ENCODE measurements at places on chromosomes 2 and 18.
A peak's percentile ranks its signal among the peaks of the same experiment; 100 is the strongest.

- DNase-seq: no peak
Observed at GRCh38 chr18:65567372-65567771, 183.4 kb upstream of the CDH7 start.

DNA sequence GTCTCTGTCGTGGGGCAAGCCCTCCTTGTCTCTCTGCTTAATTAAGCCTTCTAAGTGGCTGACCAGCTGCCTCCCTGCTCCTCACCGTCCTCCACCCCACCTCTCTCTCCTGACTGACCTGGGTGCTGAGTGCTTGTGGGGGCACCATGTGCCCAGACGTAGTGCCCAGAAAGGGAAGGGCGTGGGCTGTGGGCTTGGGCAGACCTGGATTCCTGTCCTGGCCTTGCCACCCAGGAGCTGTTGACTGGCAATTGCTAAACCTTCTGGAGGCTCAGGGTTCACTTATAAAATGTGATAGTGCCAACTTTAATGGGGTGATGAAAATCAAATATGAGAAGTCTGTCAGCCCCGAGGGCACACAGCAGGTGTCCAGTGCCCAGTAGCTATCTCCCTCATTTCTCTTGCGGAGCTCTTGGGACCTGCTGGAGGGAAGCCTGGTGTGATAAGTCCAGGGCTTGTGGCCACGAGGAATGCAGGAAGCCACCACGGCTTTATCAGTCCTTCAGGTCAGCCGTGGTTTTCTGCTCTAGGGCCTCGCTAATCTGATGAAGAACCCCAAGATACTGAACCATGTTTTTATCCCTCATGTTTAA is 22.0 kb upstream of the INHBB start:
- DNase-seq: no peak

GRCh38 chr2:67320861-67321587 is 76.1 kb upstream of the ETAA1 start:
- DNase-seq: no peak

DNA sequence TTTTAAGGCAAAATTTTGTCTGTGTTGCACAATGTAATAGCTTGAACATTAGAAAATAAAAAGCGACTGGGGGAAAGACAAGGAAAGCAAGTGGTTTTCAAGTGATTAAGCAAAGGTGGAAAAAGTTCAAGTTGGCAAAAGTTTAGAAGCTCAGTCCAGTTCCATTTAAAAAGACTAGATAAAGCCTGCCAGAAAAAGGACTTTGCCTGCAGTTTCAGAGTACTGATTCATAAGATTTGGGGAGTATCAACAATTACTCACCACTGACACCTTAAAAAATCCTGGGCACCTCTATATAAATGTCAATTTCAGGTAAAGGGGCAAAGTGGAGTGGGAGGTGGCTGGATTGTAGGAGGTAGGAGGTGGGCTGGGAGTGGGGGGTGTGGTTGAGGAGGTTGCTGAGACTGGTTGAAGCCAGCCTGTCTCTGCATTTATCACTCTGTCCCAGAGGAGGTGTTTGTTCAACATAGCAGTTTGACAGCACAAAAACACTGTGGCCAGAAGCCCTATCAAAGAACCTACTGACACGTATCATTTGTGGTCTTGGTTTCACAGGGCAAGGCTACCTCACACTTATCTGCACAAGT is 14.6 kb downstream of the ZEB2 start:
- no peak for DNase-seq

GRCh38 chr2:188204824-188205223 is 86.8 kb upstream of the GULP1 start:
- no peak for DNase-seq

GRCh38 chr18:36530676-36531405 is 233.3 kb downstream of the FHOD3 start:
- DNase-seq: no peak

GRCh38 chr2:138276339-138276738 is 225.2 kb upstream of the SPOPL start:
- DNase-seq: no peak

- no peak for DNase-seq
Observed at GRCh38 chr2:7911196-7911595, 770.7 kb upstream of the ID2 start.

DNA sequence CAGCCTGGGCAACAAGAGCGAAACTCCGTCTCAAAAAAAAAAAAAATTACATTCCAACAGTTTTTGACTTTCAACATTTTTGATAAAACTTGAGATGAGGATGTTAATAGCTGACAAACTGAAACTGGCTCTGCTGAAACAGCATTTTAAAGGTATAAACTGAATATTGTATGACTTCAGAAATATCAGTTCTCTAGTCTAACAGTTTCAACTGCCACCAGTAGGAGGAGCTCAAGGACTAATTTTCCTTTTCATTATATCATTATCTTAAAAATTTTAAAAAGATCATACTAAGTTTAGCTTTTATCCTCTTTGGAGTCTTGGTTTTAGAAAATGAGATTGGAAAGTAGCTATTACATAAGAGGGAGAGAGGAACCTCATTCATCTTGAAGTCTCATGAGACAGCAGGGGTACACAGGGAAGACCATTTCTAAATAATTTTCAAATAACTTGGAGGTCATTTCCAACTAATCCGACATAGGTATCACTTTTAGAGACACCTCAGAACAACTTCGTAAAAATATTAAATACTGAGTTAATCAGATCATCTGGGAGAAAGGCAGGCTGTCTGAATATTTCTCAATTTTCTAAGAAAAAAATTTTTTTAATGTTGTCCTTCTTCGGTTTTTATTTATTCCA is 37.6 kb upstream of the MCM6 start:
- peak; percentile 32 for DNase-seq

GRCh38 chr2:86069091-86069685 is 36.5 kb downstream of the POLR1A start:
- DNase-seq: no peak

GRCh38 chr2:202612145-202612544 is 22.6 kb upstream of the FAM117B start:
- DNase-seq: no peak

DNA sequence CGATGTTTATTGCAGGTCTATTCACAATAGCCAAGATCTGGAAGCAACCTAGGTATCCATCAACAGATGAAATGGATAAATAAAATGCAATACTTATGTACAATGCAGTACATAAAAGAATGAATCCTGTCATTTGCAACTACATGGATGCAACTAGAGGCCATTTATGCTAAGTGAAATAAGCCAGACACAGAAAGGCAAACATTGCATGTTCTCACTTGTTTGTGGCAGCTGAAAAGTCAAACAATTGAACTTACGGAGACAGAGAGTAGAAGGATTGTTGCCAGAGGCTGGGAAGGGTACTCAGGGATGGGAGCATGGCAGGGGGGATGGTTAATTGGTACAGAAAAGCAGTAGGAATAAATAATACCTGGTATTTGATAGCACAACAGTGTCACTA is 563.9 kb downstream of the TMX3 start:
- no peak for DNase-seq

DNA sequence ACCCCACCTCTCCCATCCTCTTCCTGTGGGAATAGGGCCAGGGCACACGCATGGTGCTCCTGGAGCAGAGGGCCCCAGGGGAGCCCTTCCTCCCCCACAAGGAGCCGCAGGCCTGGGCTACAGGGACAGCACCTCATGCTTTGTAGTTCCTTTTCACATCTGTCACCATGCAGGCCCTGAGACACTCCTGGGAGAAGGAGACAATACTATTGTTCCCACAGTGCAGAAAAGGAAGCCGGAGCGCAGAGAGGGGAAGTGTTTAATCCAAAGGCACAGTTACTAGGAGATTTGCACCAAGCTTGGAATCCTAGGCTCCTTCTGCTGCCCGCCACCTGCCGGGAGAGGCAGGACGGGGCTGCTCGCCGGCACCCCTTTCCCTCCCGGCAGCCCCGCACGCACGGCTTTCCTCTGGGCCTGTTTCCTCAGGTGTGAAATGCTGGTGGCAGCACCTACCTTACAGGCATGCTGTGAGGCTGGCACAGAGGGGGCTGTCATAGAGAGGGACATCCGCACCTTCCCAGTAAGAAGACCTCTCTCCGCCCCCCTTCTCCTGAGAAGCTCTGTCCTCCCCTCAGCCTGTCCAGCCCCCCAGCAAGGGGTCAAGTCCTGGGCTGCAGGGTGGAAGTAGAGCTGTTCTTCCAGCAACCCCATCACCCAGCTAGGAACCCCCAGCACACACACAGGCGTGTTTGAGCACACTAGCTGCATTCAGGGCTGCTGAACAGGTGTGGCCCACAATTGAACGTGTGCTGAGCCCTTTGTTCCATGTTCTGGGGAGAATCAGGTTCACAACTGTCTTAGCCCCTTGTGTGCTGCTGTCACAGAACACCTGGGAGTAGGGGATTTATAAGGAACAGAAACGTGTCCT is 62.6 kb downstream of the SMAD7 start:
- no peak for DNase-seq

DNA sequence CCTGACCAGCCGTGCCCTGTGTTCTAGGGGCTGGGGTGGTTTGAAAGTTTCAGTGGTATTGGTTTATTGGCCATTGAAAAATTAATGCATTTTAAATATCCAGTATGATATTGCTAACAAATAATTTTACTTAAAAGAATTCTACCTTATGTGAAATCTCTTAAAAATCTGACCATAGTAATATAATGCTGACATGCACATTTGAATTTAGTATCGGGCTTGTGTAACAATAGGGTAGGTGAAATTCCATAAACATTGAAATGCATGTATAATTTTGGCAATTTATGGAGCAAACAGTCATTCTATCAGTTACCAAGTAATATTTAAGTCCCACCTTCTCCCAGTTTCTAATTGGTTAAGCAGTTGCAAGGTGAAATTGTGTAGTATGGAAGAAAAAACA is 170.5 kb downstream of the DCDC2C start:
- no peak for DNase-seq

- no peak for DNase-seq
Observed at GRCh38 chr18:21769206-21769605, 28.6 kb downstream of the MIB1 start.

GRCh38 chr2:226561962-226562361 is 237.7 kb downstream of the IRS1 start:
- DNase-seq: no peak

DNA sequence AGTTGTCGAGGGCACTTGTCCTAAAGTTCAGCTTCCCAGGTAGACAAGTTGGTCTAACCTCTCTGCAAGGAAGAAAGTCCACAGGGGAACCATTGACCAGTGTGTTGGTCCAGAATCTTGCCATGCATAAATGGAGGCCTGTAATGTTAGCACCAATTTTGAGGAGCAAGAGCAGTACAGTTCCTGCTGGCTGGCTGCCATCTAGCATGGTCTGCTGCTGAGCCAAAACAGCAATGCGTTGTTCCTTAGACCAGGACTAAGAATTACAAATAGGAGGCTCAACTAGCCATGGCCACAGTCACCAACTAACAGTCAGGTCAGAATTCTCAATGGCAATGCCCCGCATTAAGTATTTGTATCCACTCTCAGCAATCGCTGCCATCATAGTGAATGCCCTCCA is 72.8 kb upstream of the WIPF1 start:
- DNase-seq: no peak

GRCh38 chr2:99860720-99861375 is 281.5 kb downstream of the AFF3 start:
- DNase-seq: no peak

- no peak for DNase-seq
Observed at GRCh38 chr18:27411013-27411412, 225.9 kb upstream of the CHST9 start.

- DNase-seq: no peak
Observed at GRCh38 chr2:131039535-131039907, 53.7 kb downstream of the FAM168B start.

- no peak for DNase-seq
Observed at GRCh38 chr2:11023326-11024258, 111.9 kb downstream of the KCNF1 start.

GRCh38 chr2:38690499-38691420 is 24.8 kb downstream of the GALM start:
- DNase-seq: no peak

DNA sequence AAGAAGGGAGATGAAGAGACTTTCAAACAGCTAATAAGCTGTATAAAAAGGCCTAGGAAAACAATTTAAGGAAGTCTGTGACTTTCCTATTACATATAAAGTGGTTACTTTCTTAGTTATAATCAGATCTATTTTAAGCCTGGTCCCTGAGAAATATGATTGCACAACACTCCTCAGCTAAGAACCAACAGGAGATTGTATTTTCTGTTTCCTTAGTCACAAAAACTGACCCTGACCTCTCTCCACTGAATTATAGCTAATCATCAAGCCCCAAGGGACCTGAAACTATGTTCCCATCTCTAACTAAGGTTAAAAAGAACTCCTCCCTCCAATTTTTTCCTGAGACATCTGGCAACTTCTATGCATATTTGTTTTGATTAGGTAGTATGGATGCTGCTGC is 106.9 kb downstream of the ROCK1 start:
- no peak for DNase-seq

- DNase-seq: no peak
Observed at GRCh38 chr2:237234268-237234667, 148.6 kb downstream of the COPS8 start.

GRCh38 chr2:224025874-224026273 is 13.2 kb downstream of the SERPINE2 start:
- peak; percentile 18 for DNase-seq

DNA sequence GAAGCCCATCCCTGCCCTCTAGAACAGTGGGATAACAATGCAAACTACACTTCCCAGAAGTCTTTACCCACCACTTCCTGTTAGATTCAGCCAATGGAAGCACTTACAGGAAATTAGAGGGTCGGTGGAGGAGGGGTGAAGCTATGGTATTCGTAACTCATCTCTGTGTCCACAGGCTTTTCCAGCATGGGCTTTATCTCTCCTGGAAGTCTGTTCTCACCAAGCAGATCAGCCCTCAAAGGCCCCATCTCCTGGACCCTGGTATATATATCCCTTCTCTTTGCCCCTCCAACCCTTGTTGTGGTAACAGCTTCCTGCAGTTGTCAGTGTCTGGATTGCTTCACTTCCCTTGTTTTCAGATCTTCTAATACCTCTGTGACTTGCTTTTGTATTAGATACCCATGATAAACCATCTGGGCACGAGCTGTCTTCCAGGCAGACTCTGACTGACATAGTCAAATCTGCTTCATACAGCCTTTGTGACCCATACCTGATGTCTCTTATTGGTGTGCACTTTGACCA is 475.0 kb upstream of the POU3F3 start:
- DNase-seq: no peak

- no peak for DNase-seq
Observed at GRCh38 chr2:234352270-234352669, 144.6 kb downstream of the ARL4C start.

- no peak for DNase-seq
Observed at GRCh38 chr2:16578081-16578480, 87.6 kb downstream of the CYRIA start.

Data from effector memory CD4-positive, alpha-beta T cell (primary cell).